ENCODE measurements at places on chromosomes 12 and 14. TPM values are rescaled to one million over a fixed set of nuclear protein-coding genes. Genes with fewer than 3 reads are reported as not detected.

ANKS1B gene
- 16.6 TPM for total RNA-seq

DNA sequence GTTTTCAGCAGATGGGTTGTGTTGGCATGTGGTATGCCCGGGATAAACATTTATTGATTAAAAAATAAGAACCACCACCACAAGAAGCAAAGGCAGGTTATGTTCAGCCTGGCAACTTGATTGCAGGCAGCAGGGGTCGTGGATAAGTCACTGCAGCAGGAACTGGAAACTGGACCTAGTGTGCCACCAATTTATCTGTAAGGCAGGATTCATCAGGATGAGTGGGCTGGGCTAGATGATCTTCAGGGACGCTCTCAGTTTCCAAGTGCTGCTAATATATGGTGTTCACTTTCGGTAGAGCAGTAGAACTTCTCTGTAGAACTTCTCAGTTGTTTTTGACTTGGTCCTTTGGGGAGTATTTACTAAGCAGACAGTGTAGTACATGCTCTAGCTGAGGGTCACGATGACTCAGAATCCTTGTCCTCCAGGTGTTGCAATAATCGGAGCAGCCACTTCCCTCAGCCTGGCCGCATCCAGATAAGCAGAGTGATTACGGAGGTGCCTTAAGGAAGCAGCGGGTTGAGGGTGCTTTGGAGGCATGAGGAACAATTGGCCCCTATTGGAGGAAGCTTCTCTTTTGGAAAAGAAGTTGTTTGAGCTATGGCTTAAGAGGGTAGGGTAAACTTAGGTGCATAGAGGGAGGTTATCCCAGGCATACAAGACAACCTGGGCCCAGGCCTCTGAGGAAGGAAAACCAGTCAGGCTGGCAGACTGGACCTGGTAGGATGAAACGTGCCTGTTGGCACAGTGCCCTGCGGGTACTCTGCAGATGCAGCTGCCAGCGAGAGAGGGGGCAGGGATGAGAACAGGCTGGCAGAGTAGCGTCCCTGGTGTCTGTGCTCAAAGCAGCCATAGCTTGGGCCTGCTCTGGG is 104.0 kb downstream of the GPR135 start:
- peak; percentile 85 for DNase-seq

ETFRF1 gene
- total RNA-seq = 51.3 TPM

DNA sequence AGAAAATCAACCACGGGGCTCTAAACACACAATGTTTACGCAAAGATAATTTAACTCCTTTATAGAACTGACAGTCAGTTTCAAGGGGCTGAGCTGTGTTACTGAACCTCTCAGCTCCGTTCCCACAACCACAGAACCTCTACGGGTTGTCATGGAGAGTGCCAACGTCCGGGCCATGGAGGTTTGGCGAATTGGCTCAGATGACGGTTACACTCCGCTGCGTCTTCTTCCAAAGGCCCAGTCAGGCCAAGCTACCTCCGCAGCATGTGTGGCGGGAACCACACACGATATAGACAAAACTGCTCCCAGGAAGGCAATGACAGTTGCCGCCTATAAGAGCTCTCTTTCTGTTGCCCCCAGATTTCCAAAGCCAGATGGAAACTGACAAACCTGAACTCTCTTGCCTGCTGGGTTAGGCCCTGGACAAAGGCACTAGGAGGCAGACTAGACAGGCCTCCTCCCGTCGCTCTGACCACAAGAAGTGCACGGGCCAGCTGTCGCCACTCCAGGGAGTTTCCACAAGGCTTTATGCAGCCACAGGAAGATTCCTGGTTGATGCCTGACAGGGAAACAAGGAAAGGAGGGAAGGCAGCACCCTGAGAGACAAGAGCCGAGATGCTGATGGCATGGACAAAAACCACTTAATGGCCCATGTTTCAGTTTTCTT is 30.3 kb downstream of the CCDC88C start:
- no peak for DNase-seq

DNA sequence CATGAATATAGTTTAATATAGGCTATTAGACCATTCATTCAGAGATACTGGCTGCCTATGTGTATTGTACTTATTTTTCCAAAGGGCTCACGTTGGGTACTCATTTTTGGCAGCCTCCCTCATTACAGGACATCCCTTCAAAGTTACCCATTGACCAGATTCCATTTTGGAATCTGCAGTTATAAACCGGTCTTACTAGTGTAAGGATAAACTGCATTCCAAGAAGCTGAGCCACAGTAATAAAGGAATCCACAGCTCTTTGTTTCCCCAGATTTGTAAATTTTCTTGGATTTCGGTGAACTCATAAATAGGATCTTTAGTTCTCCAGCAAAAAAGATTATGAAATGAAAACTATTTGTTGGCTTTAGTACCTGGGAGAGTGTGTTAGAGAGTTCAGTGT is 18.9 kb upstream of the CFL2 start:
- no peak for DNase-seq

DNA sequence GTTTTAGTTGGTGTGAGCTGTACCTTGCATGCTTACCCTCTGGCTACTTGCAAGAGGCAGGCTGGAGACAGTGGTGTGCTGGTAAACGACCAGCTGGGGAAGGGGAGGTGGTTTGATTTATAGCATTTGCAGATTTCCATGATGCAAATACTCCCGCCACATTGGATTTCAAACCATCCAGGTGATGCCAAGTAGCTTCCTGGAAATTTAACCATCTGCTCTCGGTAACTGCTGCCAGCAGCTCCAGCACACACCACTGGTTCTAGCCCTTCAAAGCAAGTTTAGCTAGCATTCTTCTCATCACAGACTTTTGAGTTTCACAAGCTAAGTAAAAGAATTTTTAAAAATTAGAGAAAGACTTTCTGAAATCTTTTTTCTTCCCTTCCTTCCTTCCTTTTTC is 104.5 kb upstream of the AMIGO2 start:
- no peak for DNase-seq

PAPLN gene
- 33.5 TPM for total RNA-seq

DNA sequence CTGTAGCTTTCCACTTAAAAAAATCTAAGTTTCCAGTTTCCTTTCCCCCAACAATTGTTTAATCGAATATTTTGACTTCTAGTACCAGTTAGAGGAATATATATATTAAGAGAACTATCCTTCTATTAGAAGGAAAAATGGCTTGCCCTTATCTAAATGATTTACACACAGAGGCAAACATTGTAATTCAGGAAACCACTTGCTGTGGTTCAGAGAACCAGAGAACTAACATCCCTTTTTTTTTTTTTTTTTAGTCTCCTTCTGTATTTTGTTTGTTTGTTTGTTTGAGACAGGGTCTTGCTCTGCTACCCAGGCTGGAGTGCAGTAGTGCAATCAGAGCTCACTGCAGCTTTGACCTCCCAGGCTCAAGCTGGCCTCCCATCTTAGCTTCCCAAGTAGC is 746.6 kb downstream of the VRK1 start:
- no peak for DNase-seq

DNA sequence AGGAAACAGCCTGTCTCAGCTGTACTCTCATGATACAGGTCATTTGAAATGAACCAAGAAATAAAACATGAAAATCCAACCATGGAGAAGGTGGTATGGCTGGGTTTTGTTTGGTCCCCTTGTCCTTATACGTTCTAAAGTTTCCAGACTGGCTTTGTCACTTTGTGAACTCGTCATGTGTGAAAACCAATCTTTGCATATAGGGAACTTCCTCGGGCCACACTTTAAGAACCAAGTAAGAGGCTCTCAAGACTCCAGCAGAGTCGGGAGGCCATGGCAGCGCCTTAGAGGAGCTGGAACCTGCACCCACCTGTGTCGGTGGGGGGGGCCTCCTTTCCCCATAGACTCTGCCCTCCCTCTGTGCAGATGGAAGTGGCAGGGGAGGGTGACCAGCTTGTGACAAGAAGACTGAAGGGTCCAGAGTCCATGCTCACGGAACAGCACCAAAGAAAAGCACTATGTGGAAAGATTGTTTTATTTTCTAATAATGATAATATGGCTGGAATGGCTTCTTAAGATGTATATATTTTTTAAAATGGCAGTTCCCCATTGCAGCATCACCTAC is 125.3 kb downstream of the ESRRB start:
- no peak for DNase-seq

GPR68 gene
- total RNA-seq = 0.48 TPM

NRL gene
- 1.3 TPM for total RNA-seq

- no peak for DNase-seq
Measured at GRCh38 chr14:63922696-63923421, 70.1 kb downstream of the SYNE2 start.

NEDD1 gene
- total RNA-seq = 22.0 TPM

DNA sequence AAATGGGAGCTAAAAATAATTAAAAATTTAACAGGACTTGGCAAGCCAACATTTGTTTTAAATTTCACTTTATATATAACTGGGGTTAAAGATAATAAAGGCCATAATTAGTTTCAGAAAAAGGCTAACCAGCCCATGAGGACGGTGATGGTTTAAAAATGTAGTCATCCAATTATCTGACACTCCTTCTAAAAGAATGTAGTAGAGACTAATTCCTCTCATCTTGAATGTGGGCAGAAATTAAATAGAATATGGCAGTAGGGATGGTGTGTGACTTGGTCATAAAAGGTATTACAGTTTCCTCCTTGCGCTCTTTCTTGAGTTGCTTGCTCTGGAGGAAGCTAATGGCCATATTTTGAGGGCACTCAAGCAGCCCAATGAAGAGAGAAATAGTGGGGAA is 49.1 kb upstream of the PTPRB start:
- no peak for DNase-seq

- DNase-seq = no peak
Measured at GRCh38 chr14:101962503-101962874, 1.9 kb upstream of the DYNC1H1 start.

DNA sequence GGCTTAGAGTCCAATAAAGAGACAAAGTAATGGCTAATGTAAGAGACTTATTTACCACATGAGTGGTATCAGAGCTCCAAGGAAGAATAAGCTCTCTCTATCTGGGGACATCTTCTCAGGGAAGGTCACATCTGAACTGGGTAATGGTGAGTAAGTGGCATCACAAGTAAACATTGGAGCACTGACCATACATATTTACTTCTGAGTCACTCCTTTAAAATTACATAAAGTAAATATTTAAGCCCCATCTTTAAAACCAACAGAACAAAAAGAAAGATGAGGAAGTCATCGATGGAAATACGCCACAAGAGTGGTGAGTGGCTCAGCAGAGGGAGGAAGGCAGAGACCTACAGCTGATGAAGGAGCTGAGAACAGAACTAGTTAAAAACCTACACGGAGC is 159.9 kb downstream of the DUSP6 start:
- no peak for DNase-seq

GRCh38 chr14:90577661-90578282 is 180.9 kb downstream of the CALM1 start:
- no peak for DNase-seq

DNA sequence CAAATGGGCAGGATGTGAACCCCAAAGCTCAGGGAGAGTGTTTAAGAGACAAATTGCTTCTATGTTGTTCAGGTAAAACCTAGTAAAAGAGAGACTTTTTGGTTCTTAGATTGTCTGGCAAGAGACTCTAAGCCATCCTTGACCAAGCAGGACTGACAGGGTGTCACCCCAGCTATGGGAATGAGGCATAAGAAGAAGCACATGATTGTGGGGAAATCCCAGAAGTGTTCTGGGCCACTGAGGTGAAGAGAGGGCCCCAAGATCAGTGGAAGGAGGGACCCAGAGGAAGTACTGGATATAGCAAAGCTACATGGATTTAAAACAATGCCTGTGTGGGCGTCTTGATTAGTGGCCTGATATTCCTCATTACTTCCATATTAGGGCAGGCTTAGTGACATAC is 99.0 kb downstream of the SAMD4A start:
- DNase-seq = no peak

GRCh38 chr12:26580619-26581018 is 252.4 kb downstream of the ITPR2 start:
- DNase-seq = no peak

- peak; percentile 27 for DNase-seq
Measured at GRCh38 chr12:130127532-130127911, 34.7 kb upstream of the FZD10 start.

DNA sequence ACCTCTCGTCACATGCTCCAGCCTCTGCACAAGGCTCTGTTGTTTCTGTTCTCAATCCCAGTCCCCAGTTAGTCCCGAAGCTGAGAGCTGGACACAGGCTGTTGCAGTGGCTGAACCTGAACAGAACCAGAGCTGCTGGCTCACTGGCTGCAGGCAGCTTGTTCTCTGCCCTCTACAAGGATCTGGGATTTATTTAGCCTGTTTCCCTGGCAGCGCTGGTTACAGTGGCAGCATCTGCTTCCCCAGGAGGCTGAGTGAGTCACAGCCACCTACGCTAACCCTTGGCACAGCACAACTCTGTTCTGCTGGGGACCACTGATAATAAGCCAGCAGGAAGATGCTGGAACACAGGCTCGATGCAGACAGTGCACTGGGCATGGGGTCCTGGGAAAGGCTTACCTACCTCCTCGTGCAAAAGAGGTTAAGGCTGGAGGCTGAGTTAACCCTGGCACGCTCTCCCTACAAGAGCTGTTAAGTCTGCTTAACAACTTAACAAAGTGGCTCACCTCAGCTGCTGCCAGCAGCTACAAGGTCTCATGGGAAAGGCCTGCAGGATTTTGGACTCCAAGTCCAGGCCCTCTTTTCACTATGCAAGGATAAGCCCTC is 299.6 kb downstream of the PCNX1 start:
- DNase-seq = peak; percentile 17

TMTC1 gene
- 75.0 TPM for total RNA-seq

GRCh38 chr14:91225025-91225424 is 19.5 kb downstream of the GPR68 start:
- no peak for DNase-seq

GRCh38 chr12:8697476-8698131 is at the start of gene RIMKLB:
RIMKLB (plus strand) TSS chr12:8697991; CDS start chr12:8713867, 15,876 bp downstream.
- DNase-seq = peak; percentile 90

DNA sequence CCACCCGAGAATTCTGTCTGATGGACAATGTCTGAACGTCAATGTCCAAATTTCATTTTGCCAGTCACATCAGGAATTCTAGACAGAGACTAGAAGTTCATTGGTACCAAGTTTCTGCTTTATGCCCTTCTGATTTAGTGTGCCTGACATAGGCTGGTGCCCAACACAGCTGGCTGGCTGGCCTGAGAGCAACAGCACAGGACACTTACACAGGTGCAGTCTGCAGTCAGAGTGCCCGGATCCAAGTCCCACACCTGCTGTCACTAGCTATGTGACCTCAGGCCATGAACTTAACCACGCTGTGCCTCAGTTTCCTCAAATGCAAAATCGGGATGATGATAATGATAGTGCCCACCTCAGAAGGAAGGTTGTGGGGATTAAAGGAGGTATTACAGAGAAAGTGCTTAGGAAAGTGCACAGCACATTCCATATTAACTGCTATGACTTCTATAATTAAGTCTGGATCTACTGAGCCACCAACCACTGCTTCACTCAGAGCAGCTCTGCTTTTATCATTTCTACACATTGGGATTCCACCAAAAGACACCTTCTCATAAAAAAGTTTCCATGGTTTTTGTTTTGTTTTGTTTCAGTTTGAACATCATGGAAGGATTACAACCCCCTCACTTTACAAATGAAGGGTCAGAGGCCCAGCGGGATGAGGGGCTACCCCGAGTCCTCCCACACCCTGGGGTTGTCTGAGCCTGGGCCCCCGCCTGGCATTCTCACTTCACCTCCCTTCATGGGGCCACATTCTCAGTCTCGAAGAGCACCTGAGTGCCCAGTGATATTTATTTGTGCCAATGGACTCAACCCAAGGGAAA is 168.8 kb upstream of the BCL2L14 start:
- no peak for DNase-seq

FAM222A gene
- total RNA-seq = 0.34 TPM

- DNase-seq = no peak
Measured at GRCh38 chr14:85316701-85317410, 213.1 kb upstream of the FLRT2 start.

FAM186B gene
- not detected for total RNA-seq

- DNase-seq = no peak
Measured at GRCh38 chr14:74546416-74546815, 52.9 kb downstream of the ISCA2 start.

All from uterus (tissue), 4 donors.